ENCODE measurements at places on chromosomes 4 and X. TPM values are rescaled to one million over a fixed set of nuclear protein-coding genes. Genes with fewer than 3 reads are reported as not detected.

RGN gene
- total RNA-seq: 2.3 TPM

PITX2 gene
- 1.1 TPM for total RNA-seq

DNA sequence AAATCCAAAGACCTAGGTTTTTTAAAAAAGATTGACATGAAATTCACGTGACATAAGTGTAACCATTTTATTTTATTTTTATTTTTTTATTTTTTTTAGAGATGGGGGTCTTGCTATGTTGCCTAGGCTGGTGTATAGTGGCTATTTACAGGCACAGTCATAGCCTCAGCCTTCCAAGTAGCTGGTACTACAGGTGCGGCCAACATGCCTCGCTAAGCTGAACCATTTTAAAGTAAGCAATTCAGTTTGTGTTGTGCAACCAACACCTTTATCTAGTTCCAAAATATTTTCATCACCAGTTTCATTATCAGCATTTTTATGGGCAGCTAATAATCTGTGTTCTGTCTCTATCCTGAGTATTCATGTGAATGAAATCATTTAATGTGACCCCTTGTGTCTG, 107.5 kb upstream of the ENPEP start:
- no peak for DNase-seq

GRCh38 chrX:141924293-141924692, 20.6 kb downstream of the MAGEC1 start:
- DNase-seq: no peak

DNA sequence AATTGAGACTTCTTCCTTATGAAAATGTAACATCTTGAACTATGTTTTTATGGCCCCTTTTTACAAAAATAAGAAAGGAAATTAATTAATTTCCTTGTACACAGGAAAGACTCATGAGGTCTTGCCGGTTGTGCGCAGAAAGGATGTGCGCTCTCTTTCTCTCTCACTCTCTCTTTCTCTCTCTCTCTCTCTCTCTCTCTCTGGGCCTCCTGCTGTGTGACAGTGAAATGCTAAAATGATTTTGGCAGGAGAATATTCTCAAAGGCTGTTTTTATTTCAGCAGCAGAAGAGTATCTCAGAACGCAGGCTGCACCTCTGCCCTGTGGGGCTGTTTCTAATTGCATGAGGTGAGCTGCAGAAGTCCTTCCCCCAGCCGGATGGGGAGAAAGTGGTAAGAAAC, 349.0 kb downstream of the MID1IP1 start:
- no peak for DNase-seq

ACE2 gene
- 8.1 TPM for total RNA-seq

- no peak for DNase-seq
These were observed 780.7 kb downstream of the PCDH18 start for GRCh38 chr4:136751556-136751955.

DNA sequence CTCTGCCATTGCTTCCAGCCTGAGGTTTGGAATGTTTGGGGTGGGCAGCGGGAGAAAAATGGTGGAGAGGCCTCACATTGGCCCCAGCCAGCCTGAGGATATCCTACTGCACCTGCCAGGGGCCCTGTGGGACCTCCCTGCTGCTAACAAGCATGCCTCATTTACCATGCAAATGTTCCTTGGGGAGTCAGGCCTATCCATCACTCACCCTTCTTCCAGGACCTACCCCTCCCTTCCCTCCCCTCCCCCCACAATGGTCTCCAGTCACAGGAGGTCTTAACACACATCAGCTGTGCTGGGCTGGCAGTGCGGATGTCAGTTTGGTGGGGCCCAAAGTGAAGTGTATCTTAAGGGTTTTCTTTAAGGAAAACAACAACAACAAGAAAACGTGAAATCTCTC, 139.2 kb downstream of the SHOX start:
- DNase-seq: no peak

DNA sequence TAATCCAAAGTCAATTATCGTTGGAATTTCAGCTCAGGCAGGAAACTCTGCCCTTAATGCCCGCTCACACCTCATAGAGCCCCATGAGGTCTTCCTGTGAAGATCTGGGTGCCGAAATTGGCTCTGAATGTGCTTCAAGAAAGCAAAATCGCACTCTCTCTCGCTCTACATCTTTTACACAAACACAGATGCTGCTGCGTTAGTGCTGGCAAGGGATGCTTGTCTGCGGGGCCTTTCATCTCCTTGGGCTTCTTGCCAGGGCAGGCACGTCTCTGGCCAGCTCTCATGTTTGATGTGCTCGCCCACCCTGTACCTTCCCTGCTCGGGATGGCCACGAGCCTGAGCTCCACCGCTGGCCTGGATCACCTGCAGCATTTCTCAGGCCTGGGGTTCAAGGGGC, 66.5 kb downstream of the CLCN4 start:
- no peak for DNase-seq

ERAS gene
- not detected for total RNA-seq
